Neuronal stem cell (in vitro differentiated cells): ENCODE measurements at places on chromosomes 6 and 20.
A peak's percentile ranks its signal among the peaks of the same experiment; 100 is the strongest.

- DNase-seq, result peak; percentile 39
Measured at GRCh38 chr6:150417899-150418826, 49.4 kb downstream of the IYD start.

- DNase-seq, result no peak
Measured at GRCh38 chr6:107728564-107728897, 95.6 kb downstream of the SCML4 start.

- DNase-seq, result no peak
Measured at GRCh38 chr6:160088784-160089533, 32.7 kb upstream of the SLC22A1 start.

- no peak for DNase-seq
Measured at GRCh38 chr20:4006640-4007039, 8.7 kb downstream of the RNF24 start.

- no peak for DNase-seq
Measured at GRCh38 chr6:30162265-30163089, 869 bp upstream of the TRIM15 start.

DNA sequence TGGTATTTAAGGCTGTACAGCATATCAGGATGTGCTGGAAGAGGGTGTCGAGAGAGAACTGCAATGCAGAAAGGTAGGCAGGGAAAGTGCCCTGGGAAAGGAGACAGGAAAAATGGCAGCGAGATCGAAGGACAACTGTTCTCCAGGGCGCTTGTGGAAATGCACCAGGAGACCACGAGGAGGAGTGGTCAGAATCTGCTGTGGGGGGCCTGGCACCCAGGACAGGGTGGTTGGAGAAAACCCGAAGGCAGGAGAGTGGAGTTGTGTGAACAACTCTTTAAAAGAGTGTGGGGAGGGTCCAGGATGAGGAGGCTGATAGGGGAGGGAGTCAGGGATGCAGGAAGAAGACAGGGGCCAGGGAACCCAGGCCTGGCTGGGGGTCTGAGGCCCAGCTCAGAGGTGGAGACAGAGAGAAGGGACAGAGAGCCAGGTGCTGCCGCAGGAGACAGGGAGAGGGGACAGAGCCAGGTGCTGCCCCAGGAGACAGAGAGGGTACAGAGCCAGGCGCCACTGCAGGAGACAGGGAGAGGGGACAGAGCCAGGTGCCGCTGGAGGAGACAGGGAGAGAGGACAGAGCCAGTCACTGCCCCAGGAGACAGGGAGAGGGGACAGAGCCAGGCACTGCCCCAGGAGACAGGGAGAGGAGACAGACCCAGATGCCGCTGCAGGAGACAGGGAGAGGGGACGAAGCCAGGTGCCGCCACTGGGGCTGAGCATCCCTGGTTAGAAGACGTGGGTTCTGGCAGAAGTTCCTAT, 9.3 kb downstream of the SLC22A1 start:
- DNase-seq, result no peak

GRCh38 chr6:157518397-157519250, 137.6 kb downstream of the ZDHHC14 start:
- no peak for DNase-seq

- DNase-seq, result no peak
Measured at GRCh38 chr6:53335224-53335994, 13.3 kb downstream of the ELOVL5 start.
